Cerebellum (tissue), 4 donors: ENCODE measurements at places on chromosomes 4 and X. TPM values are rescaled to one million over a fixed set of nuclear protein-coding genes. Genes with fewer than 3 reads are reported as not detected.

Gene ADH1A
- not detected for total RNA-seq

Gene ODAPH
- not detected for total RNA-seq

Gene CLGN
- 5.3 TPM for total RNA-seq

Gene GRIA3
- total RNA-seq = 33.8 TPM

Gene NIPAL1
- 3.9 TPM for total RNA-seq

GRCh38 chr4:124123181-124123580 is 589.4 kb downstream of the ANKRD50 start:
- no peak for DNase-seq

DNA sequence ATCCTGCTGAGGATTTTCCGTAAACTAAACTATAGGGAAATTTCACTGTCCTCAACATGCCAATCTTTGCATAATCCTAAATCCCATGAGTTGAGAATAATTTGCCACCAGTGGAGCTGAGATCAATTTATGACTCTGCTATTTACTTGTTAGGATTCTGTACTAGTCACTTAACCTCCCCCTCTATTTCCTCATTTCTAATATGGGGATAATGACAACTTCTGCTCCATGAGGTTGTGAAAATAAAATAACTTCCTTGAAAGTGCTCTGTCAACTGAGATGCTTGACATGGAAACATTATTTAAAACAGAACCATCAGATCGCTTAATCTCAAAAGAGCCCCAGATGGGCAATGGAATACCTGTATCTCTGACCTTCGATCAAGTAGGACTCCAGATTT is 2.6 kb upstream of the FGF16 start:
- DNase-seq = no peak

- no peak for DNase-seq
Measured at GRCh38 chr4:140556372-140557085, 12.2 kb downstream of the UCP1 start.

DNA sequence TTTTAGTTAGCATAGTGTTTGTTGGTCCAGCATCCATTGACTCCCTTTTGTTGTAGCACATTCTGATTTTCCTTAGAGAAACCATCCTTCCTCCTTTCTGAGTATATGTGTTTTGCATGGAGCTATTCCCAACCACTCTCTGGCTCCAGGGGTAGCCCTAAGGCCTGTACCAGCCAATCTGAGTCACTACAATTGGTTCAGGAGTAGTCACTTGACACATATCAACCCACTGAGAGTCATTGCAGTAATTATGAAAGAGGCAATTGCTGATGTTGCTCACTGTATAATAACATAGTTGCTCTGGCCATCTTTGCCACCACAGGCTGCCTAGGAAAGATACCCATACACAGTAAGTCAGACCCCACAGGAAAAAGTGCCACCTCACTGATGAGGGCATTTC is 71.2 kb upstream of the GRID2 start:
- no peak for DNase-seq

DNA sequence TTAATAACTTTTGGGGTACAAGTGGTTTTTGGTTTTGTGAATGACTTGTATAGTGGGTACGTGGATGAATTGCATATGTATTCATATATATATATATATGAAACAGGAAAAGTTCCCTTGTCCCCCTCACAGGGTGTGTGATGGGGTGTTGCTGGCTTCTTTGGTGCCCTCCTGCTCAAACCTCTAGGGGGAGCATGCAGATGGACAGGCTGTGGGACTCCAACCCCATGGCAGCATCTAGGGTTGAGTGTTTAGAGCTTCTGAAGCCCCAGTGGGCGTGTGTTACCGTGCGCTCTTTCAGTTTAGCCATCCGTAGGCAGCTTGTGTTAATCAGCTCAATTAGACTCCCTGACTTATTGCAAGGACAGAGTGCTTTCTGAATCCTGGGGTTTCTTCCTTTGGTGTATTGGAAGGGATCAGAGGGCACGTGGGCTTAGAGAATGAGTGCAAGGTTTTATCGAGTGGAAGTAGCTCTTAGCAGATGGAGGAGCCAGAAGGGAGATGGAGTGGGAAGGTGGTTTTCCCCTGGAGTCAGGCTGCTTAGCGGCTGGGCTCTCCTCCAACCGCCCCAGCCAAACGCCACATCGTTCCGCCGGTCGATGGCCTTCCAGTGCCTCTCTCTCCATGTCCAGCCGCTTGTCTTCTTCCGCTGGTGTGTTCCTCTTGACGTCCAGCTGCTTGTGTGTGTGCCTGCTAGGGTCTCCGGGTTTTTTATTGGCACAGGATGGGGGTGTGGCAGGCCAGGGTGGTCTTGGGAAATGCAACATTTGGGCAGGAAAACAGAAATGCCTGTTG is 674.4 kb upstream of the LCORL start:
- DNase-seq = no peak

DNA sequence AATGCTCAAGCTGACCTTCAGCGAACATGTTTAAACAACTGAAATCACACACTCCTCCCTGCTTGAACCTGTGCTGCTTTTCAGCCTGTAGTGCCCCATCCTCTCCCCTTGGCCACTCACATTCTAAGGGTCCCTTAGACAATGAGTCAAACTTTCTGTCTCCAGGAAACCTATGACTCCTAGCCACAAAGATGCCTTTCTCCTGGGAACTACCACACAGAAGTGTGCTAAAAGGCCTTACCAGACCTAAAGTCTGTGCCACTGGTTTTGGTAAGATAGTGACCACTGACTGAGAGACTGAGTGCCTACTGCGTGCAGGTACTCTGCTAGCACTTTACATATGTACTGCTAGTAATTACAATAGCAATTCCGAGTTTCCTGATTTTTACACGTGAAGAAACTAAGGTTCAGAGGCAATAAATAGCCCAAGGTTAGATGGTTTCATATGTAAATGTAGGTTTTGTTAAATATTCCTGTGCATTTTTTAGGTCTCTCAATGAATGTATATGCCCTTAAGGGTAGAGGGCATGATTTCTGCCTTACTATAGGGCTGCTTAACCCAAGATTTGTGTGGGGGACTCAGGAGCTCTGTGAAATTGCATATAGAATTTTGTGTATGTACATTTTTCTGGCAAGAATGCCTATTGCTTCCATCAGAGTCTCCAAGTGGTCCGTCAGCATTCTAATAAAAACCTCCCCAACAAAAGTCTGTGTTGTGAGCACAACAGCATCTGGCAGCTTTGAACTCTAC is 71.1 kb downstream of the NSG1 start:
- no peak for DNase-seq

- DNase-seq = no peak
Measured at GRCh38 chr4:15563871-15564270, 91.3 kb downstream of the FBXL5 start.

GRCh38 chrX:80022363-80023031 is 7.9 kb downstream of the TBX22 start:
- DNase-seq = no peak

GRCh38 chrX:12548746-12549145 is 242.5 kb upstream of the PRPS2 start:
- no peak for DNase-seq

DNA sequence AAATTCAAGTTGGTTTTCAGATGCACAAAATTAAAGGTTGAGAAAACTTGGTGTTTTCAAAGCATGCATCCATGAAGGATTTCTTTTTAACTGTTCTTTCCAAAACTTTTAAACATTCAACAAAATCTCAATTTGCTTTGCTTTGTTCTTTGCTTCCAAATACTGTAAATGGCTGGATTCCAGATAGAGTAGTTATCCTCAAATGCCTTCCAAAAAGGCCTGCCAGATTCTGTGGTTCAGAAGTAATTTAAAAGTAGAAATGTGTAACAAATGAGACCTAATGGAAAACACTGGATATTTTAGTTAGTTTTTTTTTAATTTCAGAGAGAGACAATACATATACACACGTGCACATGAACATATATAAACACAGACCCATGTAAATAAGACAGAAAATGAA is 97.3 kb downstream of the NR3C2 start:
- peak; percentile 8 for DNase-seq

DNA sequence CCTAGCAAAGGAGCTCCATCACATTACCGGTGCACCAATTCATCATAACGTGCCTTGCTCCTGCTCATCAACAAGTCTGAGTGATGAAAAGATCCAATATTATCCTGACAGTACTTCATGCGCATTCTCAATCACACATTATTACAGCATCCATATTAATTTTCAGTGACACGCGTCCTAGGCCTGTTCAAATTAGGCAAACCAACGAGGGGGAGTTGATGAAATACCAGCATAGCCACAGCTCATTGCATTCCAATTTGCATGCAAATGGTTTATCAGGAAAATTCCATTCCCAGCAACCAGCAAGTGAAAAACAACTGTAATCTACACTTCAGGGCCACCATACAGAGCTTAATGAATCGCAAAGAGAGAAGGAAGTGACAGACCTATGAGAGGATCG is 236.9 kb downstream of the DCLK2 start:
- DNase-seq = no peak
